GM04503 (cell line): ENCODE measurements at places on chromosomes 2 and 18.

GRCh38 chr2:141063406-141063805 is 1067.4 kb downstream of the LRP1B start:
- DNase-seq, result no peak

- DNase-seq, result no peak
These were observed 305.4 kb downstream of the MTX2 start for GRCh38 chr2:176574484-176575236.

DNA sequence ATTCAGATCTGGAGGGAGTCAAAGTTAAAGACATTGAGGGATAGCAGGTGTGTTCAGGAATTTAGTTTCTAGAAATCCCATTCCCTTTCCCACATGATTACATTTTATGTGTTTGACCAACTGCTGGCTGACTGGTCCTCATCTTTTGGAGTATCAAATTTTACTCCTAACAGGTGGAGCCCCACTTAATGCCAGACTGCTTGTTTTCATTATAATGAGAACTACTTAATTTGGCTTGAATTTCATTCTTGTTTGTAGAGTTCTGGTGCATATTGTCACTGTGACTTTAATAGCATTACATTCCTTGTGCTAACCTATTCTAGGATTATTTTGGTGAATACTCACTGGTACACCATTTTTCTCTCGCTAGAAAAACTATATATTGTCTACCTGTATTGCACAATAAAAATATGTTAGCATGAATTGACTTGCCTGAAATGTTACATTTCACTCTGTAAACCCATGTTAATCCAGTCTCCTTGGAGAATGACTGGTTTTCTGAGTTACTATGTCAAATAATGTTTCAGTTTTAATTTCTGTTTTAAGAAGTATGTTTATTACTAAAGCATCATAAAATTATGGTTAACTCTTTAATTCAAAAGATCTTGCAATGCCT is 98.2 kb downstream of the TANC1 start:
- no peak for DNase-seq

- DNase-seq, result no peak
These were observed 316.2 kb downstream of the GBX2 start for GRCh38 chr2:235851828-235852525.

GRCh38 chr2:29520001-29520400 is 401.4 kb downstream of the ALK start:
- DNase-seq, result peak; percentile 48

DNA sequence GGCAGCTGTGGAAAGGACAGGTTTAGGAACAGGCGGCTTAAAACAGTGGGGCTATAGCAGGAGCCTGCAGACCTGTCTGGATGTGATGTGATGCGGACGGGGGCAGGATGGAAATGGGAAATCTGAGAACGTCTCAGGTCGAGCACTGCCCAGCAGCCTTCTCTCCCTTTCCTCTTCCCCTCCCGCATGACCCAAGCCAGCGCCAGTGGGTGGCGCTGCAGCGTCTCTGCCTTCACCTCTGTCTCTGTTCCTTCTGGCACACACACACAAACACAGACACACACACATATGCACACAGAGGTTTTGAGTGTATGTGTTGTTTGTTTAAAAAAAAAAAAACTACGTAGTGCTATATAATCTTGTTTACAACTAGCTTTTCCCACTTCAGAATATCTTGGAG is 82.0 kb upstream of the SLC66A3 start:
- no peak for DNase-seq

GRCh38 chr2:168317282-168317681 is 69.9 kb upstream of the STK39 start:
- no peak for DNase-seq

- no peak for DNase-seq
These were observed 38.4 kb upstream of the HDAC4 start for GRCh38 chr2:239438995-239439753.

GRCh38 chr18:10846657-10847407 is 302.5 kb downstream of the PIEZO2 start:
- DNase-seq, result no peak

DNA sequence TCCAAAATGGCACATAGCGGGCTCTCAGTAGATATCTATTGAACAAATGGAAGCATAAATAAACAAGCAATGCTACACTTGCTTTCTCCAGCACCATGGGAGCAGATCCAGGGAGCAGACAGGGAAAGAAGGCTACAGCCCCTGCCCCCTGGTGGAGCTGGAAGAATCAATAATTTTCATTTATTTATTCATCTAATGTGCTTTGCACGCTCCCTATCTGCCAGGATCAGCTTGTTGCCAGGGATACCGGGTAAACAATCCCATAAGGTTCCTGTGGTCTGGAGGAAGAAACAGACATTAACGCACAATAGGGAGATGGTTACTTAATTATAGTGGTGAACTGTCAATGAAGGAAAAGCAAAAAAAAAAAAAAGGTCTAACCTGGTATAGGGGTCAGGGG is 40.1 kb upstream of the CLASP1 start:
- DNase-seq, result no peak

DNA sequence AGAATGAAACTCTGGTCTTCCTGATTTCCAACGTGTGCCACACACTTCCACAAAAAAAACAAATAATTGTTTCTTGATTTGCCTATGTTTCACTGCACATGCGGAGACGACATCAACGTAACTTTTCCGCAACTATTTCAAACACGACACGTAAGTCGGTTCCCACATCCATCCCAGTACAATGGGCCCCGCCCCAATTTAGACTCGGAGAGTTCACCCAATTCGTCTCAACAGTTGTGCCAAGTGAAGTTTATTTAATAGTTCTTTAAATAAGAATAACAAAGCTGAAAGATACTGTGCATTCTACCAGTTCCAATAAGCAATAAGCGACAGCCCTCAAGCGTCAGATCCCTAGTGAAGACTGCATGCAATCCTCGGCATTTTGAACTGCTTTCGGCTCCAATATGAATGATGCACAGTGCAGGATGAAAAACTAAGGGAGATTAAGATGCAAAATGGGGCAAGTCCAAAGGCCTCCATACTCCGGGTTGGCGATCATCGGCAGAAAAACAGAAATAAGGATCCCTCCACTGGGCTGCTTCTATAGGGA is 664 bp downstream of the CCT4 start:
- peak; percentile 19 for DNase-seq

DNA sequence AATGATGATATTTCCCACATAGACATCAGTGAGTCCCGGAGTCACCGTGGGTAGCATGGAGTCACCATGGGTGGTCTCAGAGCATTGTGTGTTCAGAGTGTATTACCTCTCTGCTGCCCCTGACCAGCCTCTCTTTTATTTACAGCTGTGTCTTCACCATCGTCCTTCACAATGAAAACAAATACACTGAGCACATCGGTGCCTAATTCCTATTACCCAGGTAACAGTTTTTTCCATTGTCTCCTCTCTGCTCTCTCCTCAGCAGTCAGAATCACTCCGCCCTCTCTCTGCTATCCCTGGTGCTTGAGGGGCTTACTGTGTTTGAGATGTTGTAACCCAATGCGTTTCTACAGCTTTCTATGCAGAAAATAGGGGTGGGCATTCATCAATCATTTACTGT is 361.5 kb upstream of the RAB12 start:
- no peak for DNase-seq

- DNase-seq, result no peak
These were observed 61.9 kb upstream of the BZW1 start for GRCh38 chr2:200749631-200750322.

GRCh38 chr2:145682546-145683157 is 1162.7 kb upstream of the ZEB2 start:
- DNase-seq, result no peak

DNA sequence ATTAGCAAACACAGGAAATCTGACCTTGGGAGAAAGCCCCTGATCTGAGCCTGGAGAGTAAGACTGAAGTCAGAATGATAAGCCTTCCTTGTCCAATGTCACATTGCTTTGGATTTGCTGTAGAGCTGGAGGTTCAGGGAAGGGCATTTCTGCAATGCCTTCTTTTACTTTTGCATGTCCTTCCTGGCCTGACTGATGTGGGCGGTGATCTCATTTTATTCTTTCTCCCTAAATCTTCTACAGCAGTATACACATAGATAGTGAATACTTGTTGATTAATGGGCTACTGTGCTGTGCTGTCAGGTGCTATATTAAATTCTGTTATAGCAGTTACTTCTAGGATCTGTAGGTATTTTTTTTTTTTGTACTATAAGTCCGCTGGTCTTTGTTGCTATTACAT is 62.6 kb downstream of the PLCL1 start:
- DNase-seq, result no peak

GRCh38 chr18:32612651-32613050 is 142.0 kb upstream of the GAREM1 start:
- DNase-seq, result no peak

GRCh38 chr2:19847486-19847885 is 54.3 kb downstream of the TTC32 start:
- DNase-seq, result no peak

- no peak for DNase-seq
These were observed 200.5 kb downstream of the HRH4 start for GRCh38 chr18:24660956-24661355.

DNA sequence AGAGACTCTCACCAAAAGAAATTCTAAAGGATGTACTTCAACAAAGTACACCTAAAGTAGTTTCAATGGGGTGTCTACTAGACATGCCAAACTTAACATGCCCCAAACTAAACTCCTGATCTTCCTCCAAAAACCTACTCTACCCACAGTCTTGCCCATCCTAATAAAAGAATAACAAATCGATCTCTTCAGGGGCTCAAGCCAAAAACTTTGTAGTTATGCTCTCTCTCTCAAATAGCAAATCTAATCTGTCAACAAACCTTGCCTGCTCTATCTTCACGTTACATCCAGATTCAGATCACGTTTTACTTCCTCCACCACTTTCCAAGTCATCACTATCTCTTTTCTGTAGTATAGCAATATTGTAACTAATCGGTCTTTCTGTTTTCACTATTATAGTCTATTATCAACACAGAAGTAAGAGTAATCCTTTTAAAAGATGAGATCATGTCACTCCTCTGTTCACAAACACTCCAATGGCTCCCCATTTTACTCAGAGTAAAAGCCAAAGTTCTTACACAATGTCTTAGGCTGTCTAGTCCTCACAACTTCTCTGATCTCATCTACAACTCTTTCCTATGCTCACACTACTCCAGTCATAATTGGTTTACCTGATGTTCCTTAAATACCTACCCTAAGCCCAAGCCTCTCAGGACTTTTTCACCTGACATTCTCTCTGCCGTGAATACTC is 79.9 kb downstream of the THADA start:
- DNase-seq, result no peak

DNA sequence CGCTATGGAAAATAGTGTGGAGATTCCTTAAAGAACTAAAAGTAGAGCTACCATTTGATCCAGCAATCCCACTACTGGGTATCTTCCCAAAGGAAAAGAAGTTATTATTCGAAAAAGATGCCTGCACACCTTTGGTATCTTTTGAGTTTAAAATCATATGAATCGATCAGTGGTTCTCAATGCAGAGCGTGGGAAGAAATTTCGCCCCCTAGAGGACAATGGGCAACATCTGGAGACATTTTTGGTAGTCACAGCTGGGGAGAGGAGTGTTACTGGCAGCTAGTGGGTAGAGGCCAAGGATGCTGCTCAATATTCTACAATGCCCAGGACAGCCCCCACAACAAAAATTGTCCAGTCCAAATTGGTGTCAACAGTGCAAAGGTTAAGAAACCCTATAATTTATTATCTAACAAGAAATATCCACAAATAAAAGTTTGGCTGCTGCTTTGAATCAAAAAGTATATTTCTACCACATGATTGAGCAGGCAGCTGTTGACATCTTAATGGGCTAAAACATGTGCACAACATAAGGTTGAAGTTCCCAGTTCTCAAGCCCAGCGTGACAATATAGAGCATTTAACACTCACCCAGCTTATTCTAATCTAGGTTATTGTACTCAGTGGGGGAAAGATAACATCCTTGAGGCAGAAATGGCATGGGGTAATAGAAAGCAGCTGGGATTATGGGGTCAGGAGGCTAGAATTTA is 425.7 kb downstream of the LRATD1 start:
- DNase-seq, result no peak

GRCh38 chr18:5285326-5285725 is 10.2 kb downstream of the ZBTB14 start:
- no peak for DNase-seq

GRCh38 chr2:55871637-55872036 is 51.9 kb downstream of the EFEMP1 start:
- no peak for DNase-seq

DNA sequence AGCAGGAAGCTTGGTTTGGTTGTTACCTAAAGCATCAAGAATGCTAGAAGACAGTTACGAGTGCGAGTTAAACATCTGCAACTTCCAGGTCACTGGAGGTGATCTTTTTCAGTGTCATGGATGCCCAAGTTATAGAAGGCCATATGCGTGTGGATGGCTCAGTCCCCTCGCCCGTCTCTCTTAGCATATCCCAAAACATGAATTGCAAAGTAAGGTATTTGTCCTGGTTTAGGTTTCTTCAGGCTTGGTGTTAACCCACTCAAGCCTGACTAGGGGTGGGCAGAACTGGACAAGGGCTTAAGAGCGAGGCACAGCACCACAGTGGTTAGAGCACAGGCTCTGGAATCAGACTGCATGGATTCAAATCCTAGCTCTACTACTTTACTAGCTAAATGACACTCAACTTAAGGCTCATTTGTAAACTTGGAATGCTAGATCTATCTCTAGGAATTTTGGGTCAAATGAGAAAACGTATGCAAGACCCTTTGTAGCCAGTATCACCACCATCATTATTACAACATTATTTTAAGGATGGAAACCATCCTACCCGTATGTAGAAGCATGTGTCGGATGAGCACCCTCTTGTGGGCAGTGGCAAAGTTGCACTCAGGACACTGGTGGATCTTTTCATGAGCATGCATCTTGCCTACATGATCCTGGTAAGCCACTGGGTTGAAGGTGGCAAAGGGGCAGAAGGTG is 11.2 kb downstream of the ZNF142 start:
- DNase-seq, result no peak

GRCh38 chr2:31729442-31730092 is 148.8 kb upstream of the SRD5A2 start:
- DNase-seq, result peak; percentile 11

DNA sequence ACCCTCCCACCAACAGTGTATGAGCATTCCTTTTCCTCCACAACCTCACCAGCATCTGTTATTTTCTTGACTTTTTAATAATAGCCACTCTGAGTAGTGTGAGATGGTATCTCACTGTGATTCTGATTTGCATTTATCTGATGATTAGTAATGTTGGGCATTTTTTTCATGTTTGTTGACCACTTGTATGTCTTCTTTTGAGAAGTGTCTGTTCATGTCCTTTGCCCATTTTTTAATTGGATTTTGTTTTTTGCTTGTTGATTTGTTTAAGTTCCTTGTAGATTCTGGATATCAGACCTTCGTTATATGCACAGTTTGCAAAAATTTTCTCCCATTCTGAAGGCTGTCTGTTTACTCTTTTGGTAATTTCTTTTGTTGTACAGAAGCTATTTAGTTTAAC is 59.1 kb downstream of the SP100 start:
- DNase-seq, result no peak

GRCh38 chr18:39205565-39206195 is 1640.1 kb upstream of the CELF4 start:
- no peak for DNase-seq
